Naive thymus-derived CD4-positive, alpha-beta T cell (primary cell): ENCODE measurements at places on chromosomes 6 and 20. TPM values are rescaled to one million over a fixed set of nuclear protein-coding genes. Genes with fewer than 3 reads are reported as not detected.

DNA sequence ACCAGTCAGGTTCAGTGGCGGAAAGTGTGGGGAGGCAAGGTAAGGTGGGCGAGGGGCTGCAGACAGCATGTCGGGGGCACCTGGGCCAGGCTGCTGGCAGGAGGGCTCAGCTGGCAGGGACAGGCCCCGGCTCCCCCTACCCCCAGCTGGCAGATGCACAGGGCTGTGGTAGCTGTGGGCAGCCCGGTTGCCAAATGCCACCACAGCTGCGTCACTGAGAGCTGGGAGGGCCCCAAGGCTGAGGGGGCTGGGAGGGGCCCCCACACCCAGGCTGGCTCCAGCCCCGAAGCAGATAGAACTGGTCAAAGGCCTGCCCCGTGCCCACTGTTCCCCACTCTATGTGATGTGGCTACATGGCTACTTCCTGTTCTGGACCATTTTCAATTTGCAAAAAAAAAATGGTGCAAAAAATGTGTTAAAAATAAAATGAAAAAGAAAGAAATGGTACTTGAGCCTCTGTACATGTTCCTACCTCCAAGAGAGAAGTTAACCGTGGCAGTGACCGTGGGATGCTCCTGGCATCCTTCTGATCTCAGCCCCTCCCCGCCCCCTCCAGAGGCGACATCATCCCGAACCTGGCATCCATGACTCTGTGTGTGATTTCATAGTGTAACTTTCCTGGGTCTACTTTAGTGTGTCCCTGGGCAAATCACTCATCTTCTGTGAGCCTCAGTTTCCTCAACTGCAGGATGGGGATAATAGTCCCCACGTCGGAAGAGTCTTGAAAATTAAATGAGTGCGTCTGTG lies 64.4 kb downstream of the UBE2V1 start:
- no peak for DNase-seq

GRCh38 chr20:43096126-43096930 lies 93.4 kb downstream of the PTPRT start:
- DNase-seq = no peak

- no peak for DNase-seq
Observed at GRCh38 chr6:28005975-28006374, 48.9 kb downstream of the OR2B6 start.

DNA sequence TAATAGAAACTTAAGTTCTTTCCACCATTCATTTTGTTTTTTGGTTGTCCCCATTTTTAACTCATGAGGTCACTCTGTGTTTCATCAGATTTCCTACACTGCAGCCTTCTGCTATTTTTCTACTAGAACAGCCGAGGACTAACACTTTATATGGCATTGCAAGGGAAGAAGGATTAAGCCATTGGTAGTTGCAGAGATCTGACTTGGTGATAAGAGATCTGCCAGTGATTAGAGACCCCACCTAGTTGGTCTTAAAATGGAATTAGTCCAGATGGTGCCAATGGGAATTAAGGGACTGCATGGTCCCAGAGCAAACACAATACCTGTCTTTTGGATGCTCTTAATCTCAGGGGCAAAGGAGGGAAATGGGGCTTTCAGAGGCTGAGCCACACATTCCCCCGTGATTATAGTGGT lies 125.5 kb upstream of the TMEM170B start:
- no peak for DNase-seq

DNA sequence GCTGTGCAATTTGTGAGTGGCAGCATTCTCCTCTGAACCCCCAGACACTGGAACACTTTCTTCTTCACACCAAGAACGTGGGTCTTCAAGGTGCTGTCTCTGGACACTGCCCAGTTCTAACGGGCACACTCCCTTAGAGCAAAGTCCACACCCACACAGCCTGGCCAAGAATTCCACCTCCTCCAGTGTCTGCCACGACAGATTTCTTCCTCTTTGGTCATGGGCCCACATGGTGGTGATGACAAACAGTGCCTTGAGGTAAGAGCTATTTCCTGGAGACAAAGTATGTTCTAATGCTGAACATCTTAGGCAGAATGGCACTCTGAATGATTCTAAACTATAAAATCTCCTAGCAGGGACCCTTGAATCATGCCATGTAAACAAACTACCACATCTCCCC lies 25.5 kb upstream of the SSTR4 start:
- no peak for DNase-seq

DNA sequence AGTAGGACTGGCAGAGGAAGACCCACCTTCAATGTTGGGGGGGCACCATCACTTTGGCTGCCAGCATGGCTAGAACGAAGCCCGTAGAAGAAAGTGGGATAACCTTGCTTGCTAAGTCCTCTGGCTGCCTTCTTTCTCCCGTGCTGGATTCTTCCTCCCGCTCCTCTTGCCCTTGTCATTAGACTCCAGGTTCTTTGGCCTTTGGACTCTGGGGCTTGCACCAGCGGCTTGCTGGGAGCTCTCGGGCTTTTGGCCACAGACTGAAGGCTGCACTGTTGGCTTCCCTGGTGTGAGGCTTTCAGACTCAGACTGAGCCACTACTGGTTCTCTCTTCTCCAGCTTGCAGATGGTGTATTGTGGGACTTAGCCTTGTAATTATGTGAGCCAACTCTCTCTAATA lies 28.2 kb downstream of the GSTA2 start:
- DNase-seq = no peak

DNA sequence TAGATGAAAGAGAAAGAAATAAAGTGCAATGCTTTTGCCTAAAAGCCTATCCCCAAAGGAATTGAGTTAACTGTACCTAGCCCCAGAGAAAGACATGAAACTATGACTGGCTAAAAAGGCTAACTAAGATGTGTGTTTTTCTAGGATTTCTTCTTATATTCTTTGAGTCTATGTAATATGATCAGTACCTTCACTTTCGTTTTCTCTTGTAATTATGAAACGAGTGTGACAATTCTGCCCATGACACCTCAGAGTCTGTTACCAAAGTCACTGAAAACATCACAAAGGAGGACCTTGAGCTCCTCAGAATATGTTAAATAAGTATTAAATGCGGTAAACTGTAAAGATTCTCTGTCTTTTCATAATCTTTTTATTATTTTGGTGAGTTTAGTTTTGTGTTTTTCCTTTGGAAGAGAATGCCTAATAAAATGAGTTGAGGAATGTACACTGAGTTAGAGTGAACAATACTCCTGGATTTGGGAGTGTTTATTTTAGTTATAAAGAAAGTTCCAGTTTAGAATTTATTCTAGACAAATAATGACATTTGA lies 141.3 kb downstream of the FUT9 start:
- DNase-seq = no peak

DNA sequence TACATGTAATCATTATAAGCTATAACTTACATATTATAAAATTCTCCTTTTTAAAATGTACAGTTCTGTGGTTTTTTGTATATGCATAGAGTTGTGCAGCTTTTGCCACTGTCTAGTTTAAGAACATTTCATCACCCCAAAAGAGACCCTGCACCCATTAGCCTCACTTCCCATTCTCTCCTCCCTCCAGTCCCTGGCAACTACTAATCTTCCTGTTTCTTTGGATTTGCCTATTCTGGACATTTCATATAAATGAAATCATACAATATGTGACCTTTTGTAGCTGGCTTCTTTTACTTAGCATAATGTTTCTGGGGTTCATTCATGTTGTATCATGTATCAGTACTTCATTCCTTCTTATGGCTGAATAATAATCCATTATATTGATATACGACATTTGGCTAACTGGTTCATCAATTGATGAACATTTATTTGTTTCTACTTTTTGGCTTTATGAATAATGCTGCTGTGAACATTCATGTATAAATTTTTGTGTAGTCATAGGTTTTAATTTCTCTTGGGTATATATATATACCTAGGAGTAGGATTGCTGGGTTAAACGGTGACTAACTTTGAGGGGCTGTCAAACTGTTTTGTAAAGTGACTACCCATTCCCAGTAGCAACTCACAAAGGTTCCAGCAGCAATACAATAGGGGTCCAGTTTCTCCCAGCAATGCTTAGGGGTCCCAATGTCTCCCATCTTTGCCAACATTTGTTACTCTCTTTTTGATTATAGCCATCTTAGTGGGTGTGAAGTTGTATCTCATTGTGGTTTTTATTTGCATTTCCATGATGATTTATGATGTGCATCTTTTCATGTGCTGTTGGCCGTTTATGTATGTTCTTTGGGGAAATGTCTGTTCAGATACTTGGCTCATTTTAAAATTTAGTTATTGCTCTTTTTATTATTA lies 10.7 kb downstream of the PTPRA start:
- DNase-seq = no peak

DNA sequence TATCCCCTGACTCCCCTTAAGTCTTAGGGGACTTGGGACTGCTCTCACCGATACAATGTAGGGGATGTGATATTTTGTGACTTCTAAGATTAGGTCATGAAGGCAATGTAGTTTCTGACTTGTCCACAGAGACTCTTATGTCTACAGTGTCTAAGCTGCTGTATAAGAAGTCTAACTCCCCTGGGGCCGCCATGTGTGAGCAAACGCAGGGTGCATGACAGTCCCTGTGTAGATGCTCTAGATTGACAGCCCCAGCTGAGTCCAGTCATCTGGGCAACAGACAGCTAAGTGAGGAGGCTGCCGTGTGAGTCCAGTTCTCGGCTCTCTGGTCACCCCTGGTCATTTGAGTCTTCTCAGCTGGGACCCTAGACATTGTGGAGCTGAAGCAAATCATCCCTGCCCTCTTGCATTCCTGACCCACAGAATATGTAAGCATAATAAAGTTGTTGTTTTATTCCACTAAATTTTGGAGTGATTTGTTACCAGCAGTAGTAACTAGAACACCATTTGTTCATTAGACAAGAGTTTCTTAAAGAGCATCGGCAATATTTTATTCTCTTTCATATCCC lies 743.3 kb upstream of the CHD6 start:
- DNase-seq = no peak

DNA sequence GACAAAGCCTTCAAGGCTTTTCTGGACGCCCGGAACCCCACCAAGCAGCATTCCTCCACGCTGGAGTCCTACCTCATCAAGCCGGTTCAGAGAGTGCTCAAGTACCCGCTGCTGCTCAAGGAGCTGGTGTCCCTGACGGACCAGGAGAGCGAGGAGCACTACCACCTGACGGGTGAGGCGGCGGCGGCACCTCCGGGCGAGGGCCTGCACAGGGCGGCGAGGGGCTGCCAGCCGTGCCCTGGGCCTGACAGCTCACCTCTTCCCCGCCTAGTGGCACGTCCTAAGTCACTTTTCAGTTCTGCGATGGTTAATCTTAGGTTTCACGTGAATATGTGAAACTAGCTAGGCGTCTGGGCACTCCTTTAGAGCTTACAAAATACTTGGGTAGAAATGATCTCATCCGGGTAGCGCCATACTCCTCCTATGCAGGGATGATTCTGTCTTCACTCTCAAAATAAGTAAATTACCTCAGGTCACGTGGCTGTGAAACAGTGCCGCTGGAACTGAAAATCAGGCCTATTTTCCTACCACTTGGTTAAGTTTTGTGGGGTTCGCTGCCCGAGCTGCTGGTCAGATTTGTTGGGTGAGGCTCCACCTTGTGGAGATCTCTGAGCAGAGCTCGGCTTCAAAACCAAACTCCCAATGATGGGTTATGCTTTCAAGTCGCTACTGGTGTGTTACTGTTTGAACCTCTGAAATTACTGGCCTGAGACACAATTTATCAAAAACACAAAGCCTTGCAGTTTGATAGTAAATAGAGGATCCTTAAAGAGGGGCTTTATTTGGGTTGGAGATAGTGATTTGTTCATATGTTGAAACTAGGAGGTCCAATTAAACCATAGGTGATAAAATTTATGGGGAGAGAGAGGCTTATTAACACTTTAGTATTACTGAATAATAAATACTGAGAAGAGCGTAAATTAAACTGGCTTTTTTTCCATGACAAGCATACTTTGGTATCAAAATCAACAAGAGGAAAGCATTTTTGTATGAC lies 15.5 kb upstream of the CLDN20 start:
- DNase-seq = no peak

GRCh38 chr20:13784271-13784892 lies 337 bp downstream of the ESF1 start:
- no peak for DNase-seq

DNA sequence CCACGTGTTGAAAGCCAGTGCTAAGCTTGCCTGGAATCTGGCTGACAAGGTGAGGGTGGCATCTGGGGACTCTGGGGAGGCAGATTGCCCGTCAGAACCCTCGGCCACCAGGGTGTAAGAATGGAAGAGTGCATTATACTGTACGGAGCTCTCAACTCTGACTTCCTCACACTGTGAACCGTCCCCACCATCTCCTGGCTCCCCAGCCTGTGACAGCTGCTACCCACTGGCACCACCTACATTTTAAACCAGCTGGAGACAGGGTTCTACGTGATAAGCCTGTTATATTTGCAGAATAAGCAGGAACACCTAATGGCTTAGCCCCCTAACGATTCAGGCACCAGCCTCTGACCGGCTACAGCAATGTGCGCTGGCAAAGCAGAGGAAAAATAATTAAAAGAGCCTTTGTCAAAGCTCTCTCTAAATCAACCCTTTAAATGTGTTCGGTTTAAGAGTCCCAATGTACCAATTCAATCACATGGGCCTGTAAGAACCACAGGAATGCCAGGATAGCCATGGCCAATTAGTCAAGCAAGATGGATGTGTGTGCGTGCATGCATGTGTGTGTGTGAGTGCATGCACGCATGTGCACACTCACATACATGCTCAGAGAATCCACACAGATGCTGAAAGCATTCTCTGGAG lies 89.1 kb upstream of the TAB2 start:
- DNase-seq = no peak

NHSL1 gene
- 1.2 TPM for total RNA-seq

IRAK1BP1 gene
- 1.4 TPM for total RNA-seq

ASIP gene
- not detected for total RNA-seq

SPEF1 gene
- not detected for total RNA-seq

LGSN gene
- total RNA-seq = not detected

NKAIN4 gene
- total RNA-seq = not detected

ZNF322 gene
- 8.1 TPM for total RNA-seq
